Tibial artery (tissue), 4 donors: ENCODE measurements at places on chromosomes 3 and 15.

DNA sequence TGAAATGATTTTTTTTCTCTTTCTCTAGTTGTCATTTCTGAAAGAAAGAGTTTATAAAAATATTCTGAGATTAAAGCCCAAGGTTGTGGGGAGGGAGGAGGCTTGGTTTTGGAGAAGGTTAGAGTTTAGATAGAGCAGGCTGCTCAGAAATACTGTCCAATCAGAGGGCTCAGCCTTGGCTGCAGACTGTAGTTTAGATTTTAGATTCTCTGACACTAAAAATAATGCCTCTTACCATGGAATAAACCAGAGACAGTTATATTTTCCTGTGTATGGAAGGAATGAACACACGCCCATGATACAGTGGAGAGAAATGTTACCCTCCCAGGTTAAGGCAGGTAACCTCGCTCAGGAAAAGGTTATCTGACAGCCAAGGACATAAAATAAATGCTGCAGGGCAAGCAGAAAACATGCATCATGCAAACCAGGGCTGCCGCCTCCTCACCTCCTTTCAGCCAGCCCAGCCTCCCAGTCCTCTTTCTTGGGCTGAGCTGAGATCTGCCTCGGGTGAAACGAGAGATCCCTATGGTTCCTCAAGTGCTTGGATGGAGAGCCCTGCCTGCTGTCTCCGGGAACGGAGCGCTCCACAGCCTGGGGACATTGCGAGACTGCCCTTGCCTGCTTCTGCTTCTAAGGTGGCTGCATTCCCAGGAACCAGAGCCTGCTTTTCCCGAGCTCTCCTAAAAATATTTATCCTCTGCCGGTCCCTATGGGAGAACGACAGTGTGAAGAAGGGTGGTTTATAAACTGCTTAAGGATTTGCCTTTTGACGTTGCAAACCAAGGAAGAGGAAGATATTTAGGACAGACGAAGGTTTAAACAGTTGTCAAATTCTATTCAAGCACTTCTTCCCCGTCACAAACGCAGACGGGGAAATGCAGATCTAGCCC is 848 bp downstream of the NCEH1 start:
- peak; percentile 78 for DNase-seq

DNA sequence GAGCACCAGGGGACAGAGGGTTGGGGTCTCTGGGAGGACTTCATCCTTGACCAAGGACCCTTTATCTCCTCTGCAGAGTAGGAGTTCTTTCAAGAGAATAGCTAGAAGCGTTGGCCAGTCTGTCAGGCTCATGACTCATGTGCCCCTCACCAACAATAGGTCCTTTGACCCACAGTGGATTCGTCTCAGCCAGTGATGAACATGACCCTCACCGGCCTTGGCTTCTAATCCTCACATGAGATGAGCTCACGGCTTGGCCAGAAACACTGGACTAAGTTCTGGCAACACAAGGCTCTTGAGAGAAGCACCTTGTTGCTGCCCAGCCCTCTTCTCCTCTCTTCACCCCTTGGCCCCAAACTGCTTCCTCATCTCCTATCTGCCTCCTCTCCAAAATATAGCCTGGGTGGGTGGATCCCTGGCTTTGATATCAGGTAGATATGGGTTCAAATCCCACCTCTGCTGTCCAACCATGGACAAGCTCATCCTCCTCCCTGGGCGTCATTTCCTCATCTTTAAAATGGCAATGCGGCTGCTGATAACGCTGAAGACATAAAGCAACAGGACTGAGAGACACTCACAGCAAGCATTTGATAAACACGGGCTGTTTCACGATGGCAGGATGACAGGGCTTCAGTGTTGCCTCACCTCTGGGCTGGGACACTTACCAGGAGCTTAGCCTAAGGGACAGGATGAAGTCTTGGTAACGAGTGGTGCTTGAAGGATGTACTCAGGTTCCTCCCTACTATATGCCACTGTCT is 446.7 kb upstream of the PROK2 start:
- no peak for DNase-seq

DNA sequence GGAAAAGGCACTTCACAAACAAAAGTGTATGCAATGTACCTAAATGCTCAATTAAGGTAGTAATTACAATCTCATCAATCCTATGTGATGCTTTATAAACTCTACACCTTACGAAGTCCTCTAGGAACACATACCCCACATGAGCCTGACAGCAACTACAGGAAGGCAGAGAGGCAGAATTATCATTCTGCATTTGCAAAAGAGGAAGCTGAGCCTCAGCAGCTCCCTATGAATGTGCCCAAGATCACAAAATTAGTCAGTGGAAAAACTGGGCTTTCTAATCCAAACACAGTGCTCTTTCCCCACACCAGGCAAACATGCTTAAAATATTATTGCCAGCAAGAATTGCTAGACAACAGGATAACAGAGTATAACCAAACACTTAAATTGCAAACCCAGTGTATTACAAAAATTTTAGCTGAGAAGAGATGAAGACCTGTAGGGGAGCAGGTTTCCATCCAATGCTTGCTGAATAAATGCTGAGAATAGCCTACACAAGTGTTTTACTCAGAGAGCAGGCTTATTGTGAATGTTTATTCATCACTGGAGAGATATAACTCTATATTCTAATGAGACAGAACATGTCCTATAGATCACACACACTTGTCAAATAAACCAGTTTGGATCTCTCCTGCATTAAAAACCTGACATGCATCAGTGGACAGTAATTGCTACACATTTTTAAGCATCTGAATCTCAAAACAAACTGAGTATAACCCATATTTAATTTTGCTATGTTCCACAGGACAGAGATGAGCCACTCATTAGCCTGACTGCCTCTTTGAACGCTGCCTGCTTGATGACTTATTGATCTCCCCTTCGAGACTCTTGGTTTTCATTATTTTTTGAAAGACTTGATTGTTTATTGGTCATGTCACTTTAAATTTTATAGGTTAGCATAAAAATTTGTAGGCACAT is 62.2 kb downstream of the PLCH1 start:
- no peak for DNase-seq

DNA sequence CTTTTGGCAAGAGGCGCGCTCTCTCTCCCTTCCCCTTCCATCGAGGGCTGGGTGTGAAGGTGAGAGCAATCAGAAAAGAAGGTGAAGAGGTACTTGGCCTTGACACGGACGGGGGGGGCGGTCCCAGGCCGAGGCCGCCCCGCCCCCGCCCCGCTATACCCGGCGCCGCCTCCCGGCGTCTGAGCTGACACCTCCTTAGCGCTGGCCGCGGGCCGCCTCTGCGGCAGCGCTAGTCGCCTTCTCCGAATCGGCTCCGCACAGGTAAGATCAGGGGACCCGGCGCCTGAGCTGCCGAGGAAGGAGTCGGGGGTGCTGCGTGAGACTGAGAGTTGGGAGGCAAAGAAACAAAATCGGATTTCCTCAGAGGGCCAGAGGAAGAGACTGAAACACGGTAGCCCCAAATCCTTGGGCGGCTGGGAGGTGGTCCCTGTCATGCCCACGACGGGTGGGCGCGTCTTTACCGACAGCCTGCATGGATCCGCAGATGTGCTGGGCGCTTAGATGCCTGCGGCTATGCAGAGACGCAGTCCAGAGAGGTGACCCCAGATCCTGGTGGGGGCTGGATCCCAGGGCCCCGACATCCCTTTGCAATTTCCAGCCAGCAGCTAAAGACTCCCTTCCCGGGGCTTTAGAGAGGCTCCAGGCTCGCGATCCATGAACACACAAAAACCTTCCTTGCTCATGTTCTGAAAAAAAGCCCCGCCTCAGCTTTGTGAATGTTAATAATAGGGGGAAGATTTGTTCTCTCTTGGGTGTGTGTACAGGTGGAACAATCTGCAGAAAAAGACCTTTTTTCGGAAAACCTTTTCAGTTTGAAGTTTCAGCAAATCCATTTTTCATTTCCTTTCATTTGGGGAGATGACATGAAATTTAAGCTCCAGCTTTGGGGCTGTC is at the start of gene ENTPD3:
Gene ENTPD3, plus strand, starts transcription at position 184 of the 894 bp plus-strand sequence. CDS start 874 bp downstream, outside the sequence.
- DNase-seq = no peak

GRCh38 chr3:180267202-180267843 is 230.6 kb upstream of the PEX5L start:
- no peak for DNase-seq

DNA sequence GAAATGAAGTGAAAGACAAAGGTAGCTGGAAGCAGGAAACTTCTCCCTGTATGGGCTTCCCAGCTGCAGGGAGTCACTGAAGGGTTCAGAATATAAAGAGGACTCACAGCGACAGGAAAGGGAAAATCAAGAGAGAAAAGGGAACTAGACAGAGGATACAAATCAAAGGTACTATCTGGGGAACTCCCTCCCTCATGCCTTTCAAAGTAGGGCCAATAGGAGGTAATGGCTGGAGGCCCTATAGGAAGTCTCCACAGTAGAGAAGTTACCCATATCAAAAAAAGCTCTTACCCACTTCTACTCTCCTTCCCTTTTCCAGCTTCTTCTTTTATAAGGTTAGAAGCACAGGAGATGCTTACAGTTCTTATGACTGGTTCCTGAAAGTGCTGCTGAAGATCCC is 43.5 kb downstream of the FMN1 start:
- DNase-seq = no peak

GRCh38 chr15:94692710-94693109 is 461.3 kb downstream of the MCTP2 start:
- no peak for DNase-seq

- DNase-seq = no peak
These were observed 349.9 kb downstream of the ZBBX start for GRCh38 chr3:167030082-167030725.

DNA sequence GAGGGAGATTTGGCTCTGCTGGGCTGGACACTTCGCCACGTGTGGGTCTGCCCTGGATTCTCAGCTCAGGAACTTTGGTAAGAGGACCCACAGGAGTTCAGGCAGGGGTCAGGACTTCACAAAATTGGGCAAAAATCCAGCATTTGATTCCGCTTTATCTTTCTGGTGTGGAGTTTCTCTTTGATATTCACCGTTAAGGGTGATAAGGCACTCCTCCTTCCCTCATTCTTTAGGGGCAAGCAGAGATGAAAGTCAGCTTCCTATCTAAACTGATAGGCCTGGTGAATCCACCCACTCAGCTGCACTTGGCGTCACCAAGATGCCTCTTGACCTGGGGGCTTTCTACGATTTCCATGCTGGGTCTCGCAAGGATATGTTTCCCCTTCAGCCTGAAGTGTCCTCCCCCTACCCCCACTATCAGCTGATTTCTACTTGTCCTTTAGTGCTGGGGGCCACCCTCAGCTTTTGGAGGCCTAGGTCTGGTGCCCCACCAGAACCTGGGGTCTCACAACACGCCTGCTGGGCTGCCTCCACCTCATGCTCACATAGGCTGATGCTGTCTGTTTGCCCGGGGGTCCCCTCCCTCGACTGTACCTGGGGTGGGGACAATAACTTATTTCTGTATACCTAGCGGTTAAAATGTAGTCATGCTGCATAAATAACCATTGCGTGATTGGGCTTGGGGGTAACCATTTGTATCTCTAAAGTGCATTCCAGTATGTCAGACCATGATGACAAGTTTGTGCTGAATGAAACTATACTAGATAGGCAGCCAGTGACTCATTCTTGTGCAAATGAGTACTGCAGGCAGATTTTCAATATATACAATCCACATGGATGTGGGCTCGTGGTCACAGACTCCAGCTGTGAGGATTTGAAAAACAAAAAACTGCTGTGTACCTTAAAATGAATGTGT is 248.3 kb downstream of the ADAMTS17 start:
- DNase-seq = no peak

- DNase-seq = no peak
These were observed 240.0 kb upstream of the CFAP20DC start for GRCh38 chr3:59289831-59290230.

GRCh38 chr3:10317961-10318350 is 3.0 kb downstream of the SEC13 start:
- no peak for DNase-seq

GRCh38 chr15:38362355-38362754 is 91.6 kb upstream of the FAM98B start:
- DNase-seq = no peak

DNA sequence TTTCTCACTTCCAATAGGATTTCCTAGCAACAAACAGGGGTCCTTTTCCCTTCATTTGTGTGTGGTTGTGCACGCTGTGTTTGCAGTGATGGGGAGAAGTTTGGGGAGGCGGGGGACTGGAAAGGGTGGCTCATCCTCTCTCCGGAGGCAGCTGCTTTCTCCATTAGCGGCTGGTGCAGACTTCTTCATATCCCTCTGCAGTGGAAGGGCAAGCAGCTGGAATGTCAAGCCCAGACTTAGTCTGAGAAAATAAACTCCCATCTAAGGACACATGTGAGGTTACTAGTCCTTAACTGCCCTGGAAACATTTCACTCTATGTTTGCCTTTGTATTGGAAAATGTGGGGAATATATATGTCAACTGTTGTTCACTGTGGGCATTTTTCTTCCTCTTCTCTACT is 467.0 kb upstream of the RASGRP1 start:
- DNase-seq = no peak

- DNase-seq = no peak
These were observed 334.2 kb downstream of the PYDC2 start for GRCh38 chr3:191795196-191795595.

DNA sequence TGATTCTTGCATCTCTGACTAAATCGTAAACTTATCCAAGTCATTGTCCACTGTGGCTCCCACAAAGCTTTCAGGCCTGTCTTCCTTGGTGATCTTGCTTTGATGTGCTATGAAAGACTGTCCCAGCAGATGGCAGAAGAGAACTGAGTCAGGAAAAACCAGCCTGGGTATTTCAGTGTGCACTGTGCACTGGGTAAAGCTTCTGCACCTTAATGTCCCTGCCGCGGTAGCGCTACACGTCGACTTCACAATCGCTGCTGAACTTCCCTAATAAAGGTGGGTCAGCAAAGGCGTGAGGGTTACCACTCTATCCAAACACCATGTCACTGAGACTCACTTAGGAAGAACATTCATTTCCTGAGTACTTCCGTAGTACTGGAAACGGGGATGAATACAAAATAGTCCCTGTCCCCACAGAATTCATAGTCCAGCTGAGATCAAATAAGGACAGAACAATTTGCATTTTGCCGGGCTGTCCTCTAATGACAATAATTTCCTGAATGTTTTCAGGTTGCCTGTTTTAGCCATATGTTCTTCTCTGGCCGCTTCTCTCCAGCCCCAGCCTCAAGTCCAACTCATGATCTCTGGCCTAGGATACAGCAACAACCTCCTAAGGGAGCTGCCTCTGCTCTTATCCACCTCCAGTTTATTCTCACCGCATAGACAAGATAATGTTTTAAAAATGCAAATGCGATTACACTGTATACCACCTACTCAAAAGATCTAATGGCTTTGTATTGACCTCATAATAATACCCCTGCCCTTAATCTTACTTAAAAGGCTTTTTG is 83.6 kb upstream of the AKAP13 start:
- peak; percentile 47 for DNase-seq

GRCh38 chr3:49006408-49007067 is 653 bp upstream of the WDR6 start:
- peak; percentile 40 for DNase-seq

GRCh38 chr15:66803182-66803729 is 101.2 kb downstream of the SMAD6 start:
- peak; percentile 94 for DNase-seq
